Right renal cortex interstitium (tissue), 3 donors: ENCODE measurements at places on chromosomes 13 and 19.

DNA sequence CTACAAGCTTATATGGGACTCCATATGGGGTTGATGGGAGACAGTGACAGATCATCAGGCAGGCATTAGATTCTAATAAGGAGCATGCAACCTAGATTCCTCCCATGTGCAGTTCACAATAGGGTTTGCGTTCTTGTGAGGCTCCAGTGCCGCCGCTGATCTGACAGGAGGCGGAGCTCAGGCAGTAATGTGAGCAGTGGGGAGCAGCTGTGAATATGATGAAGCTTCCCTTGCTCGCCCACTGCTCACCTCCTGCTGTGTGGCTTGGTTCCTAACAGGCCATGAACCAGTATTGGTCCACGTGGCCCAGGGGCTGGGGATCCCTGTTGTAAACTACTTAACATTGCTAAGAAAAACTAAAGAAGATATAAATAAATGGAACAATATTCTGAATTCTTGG lies 378.4 kb downstream of the KCNRG start:
- DNase-seq, result no peak

GRCh38 chr19:19540064-19540714 lies 2.1 kb downstream of the CILP2 start:
- no peak for DNase-seq

GRCh38 chr13:51797664-51798488 lies 6.1 kb downstream of the DHRS12 start:
- no peak for DNase-seq

DNA sequence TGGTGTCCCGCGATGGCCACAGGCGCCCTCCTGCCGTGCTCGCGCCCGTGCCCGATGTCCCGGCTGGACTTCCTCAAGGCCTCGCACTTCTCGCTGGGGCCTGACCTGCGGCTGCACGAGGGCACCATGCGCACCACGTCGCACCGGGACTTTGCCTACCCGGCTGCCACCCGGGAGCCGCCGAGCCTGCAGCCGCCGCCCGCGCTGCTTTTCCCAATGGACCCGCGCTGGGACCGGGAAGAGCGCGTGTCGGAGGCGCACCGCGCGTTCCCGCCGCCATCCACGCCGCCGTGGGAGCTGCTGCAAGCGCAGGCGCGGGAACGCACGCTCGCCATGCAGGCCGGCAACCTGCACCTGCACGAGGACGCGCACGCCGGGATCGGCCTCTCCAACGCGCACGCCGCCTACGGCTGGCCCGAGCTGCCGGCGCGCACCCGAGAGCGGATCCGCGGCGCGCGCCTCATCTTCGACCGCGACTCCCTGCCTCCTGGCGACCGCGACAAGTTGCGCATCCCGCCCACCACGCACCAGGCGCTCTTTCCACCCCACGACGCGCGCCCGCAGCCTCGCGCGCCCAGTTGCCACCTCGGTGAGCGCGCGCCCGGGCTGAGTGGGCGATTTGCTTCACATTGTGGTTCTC lies 12.1 kb upstream of the PEX11G start:
- DNase-seq, result no peak

- DNase-seq, result no peak
These were observed 28.0 kb downstream of the ZSWIM4 start for GRCh38 chr19:13823256-13823655.

DNA sequence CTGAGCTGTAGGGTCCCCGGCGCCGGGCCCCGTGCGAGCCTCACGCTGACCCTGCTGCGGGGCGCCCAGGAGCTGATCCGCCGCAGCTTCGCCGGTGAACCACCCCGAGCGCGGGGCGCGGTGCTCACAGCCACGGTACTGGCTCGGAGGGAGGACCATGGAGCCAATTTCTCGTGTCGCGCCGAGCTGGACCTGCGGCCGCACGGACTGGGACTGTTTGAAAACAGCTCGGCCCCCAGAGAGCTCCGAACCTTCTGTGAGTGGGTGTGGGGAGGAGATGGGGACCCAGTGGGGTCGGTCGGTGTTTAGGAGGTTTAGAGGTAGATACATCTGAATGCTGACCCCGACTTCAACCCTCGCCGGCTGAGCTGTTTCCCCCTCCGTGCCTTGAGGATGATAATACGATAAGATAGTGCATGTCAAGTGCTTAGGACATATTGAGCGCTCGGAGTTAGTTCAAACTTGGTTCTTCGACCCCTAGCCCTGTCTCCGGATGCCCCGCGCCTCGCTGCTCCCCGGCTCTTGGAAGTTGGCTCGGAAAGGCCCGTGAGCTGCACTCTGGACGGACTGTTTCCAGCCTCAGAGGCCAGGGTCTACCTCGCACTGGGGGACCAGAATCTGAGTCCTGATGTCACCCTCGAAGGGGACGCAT lies 1.9 kb downstream of the ICAM5 start:
- DNase-seq, result no peak

DNA sequence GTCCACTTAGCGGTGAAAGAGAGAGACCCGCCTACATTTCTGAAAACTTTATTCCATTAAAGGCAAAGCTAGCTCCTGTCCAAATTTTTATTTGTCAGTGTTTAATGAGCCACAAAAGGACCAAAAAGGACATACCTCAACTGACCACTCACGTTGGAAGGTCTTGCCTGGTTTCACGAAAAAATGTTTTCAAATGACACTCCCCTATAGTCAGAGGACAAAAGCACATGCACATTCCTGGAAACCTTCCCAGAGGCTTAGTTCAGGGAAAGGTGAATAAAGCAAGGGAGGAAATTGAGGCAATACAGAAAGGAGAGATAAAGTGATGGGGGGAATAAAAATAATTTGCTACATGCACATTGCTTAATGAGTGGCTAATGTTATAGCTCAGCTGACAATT lies 55.6 kb downstream of the DOCK9 start:
- DNase-seq, result no peak

- DNase-seq, result no peak
These were observed 15.4 kb downstream of the BBC3 start for GRCh38 chr19:47215581-47215980.

- DNase-seq, result no peak
These were observed 11.8 kb downstream of the PGLS start for GRCh38 chr19:17522988-17523872.

DNA sequence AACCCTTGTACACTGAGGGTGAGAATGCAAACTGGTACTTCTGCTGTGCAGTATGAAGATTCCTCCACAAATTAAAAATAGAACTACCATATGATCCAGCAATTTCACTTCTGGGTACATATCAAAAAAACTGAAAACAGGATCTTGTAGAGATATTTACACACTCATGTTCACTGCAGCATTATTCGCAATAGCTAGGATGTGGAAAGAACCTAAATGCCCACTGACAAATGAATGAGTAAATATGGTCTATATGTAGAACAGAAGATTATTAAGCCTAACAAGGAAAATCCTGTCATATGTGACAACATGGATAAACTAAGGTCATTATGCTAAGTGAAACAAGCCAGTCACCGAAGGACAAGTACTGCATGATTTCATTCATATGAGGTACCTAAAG lies 304.7 kb downstream of the ENOX1 start:
- no peak for DNase-seq

GRCh38 chr13:40341096-40341471 lies 325.4 kb downstream of the FOXO1 start:
- DNase-seq, result no peak

- DNase-seq, result no peak
These were observed 8.9 kb downstream of the FLT1 start for GRCh38 chr13:28485996-28486543.

DNA sequence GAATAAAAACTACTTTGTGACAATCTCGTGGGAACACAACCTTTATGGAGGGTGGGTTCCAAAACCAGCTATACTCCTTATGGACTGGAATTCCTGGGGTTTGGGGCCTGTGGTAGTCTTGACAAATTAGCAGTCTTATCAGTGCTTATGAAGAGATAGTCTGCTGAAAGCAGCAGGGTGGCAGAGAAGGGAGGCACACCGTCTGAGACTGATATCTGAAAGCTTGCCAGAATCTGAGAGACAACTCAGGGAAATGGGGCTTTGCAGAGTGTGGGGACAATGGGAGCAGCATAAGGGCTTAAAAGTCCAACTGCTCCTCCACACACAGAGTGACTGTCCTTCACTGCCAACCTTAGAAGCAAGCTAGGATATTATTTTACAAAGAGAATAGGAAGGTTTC lies 95.9 kb downstream of the UGGT2 start:
- no peak for DNase-seq

DNA sequence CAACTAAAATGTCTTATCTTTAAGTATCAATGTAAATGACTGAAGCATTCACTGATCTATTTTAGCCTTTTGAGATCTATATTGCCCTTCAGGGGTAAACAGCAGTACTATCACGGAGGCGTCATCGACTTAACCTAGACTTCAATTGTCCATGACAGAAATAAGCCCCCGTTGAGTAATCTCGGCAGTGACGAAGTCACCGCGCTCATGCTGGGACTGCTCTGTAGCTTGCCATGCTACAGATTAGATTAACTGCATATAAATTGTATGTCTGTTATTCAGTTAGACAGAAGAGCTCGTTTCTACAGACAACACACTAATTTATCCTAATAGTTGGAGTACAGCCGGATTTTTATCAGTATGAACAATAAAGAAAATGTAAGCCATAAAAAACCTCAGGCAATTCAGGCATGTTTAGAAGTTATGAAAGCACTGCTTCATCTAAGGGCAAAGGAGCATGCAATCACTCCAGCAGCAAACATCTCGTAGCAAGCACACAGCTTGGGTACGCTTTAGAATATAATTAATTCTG lies 56.6 kb downstream of the TUBGCP3 start:
- DNase-seq, result no peak

- DNase-seq, result no peak
These were observed 14.4 kb downstream of the C3 start for GRCh38 chr19:6705931-6706632.

DNA sequence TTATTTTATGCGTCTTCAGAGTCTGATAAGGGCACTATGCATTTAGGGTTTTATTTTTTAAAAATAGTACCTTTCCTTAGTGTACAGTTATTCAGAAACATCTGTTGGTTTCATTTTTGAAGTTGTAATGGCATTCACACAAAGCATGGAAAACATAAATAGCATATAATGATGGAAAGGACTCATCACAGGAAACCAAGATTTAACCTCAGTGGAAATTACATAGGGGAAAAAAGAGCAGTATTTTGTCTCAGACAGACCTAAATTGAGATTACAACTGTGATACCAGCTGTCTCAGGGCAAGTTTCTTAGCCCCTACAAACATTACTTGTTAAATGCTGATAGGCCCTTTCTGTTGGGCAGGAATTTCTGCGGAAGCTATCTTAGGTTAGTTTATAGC lies 57.2 kb downstream of the NHLRC3 start:
- DNase-seq, result no peak
